ENCODE measurements at places on chromosomes 6 and 20.

DNA sequence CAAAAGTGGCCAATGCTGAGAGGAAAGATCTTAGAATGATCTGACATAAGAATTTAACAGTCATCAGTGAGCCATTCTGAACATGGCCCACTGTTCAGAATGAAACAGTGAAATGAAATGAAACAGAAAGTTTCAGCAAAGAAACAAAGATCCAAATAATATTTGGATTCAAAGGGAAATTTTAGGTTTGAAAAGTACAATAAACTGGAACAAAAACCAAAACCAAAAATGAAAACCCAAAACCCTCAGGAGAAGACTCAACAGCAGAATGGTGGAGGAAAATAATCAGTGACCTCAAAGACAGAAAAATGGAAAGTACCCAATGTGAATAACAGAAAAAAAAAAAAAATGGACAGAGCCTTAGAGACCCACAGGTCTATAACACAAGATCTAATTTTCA lies 66.1 kb upstream of the EMILIN3 start:
- DNase-seq: no peak

GRCh38 chr6:25556516-25556915 lies 95.5 kb upstream of the SCGN start:
- peak; percentile 83 for DNase-seq

DNA sequence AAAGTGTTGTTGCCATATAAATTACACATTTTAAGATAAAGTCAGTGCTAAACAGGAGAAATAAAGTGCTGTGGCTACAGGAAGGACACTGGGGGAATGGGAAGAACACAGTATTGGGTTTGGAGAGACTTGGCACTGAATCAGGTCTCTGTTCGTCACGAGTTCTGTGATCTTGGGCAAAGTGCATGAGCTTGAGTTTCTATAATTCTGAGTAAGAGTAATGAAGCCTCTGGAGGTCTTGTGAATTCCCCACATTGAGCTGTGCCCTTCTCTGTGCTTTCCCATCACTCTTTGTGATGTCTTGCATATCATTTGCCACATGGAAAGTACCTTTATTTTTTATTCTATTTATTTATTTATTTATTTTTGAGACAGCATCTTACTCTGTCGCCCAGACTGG lies 16.8 kb upstream of the EEF1A1 start:
- no peak for DNase-seq

- DNase-seq: peak; percentile 58
These were observed 45.3 kb upstream of the COL21A1 start for GRCh38 chr6:56292505-56293181.

DNA sequence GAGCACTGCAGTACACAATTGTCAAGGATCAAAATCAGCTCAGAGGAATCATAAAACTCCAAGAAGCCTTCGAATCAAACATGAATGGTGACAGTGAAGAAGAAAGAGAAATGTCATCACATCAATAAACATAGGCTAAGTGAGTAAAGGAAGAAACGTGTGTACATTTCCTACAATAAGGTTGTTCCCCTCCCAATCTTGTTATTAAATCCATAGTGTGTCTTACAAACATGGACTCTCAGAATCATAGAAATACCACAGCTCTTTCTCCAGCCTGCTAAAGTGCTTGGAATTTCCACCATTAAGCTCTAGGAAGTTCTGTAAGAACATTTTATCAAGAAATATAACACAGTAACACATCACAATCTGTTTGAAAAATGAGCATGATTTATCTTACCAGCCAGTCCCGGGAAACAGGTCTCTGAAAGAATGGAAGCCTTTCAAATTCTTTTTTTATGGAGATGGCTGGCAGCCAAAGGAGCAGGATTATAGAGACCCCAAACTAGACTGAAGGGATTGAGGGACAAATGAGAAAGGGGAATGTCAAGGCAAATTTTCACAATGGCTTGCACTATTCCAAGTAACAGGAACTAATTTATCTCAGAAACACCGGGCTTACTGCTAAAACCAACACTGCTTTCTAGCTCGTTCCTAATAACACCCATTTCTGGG lies 4.5 kb upstream of the TNFAIP3 start:
- DNase-seq: no peak

- DNase-seq: peak; percentile 12
These were observed 162.0 kb downstream of the BTBD9 start for GRCh38 chr6:38477680-38478260.

DNA sequence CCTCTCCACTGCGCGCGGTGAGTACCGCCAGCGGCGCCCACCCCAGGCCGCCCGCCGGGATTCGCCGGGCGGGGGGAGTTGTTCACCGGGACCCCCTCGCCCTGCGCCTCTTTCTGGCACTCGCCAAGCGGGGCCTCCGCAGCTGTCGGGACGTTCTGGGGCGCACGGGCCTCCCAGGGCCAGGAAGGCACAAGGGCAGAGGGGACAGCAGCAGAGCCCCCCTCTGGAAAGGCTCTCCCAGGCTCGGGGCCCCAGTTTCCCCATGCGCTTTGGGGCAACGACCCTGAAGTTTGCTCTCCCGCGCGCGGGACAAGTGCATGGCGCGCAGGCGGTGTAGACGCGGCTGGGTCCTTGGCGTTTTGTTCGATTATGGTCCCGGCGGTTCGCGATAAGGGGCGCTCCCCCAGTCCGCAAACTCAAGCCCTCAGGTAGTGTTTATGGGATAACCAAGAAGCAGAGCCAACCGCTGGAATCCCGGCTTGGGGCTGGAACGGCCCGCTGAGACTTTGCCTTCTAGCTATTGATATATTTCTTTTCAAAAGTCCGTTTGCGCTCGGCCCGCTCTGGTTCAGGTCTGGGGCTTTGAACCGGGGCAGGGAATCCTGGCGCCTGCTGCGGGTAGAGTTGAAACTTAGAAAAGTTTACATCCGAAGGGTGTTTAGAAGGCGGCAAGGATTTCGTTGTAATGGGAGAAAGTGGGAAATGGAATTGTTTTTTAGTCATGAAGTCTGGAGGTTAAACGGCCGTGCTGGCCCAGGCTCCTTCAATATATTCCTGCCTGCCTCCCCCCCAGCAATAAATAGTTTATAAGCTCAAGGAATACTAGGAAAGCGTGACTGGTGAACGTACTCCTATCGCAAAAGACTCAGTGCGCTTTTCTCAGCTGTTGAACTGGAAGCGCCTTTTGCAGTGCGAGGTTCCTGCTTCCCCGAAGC lies 595 bp downstream of the EYA2 start:
- DNase-seq: no peak

- DNase-seq: no peak
These were observed 397.1 kb downstream of the ARHGAP18 start for GRCh38 chr6:129312880-129313279.

DNA sequence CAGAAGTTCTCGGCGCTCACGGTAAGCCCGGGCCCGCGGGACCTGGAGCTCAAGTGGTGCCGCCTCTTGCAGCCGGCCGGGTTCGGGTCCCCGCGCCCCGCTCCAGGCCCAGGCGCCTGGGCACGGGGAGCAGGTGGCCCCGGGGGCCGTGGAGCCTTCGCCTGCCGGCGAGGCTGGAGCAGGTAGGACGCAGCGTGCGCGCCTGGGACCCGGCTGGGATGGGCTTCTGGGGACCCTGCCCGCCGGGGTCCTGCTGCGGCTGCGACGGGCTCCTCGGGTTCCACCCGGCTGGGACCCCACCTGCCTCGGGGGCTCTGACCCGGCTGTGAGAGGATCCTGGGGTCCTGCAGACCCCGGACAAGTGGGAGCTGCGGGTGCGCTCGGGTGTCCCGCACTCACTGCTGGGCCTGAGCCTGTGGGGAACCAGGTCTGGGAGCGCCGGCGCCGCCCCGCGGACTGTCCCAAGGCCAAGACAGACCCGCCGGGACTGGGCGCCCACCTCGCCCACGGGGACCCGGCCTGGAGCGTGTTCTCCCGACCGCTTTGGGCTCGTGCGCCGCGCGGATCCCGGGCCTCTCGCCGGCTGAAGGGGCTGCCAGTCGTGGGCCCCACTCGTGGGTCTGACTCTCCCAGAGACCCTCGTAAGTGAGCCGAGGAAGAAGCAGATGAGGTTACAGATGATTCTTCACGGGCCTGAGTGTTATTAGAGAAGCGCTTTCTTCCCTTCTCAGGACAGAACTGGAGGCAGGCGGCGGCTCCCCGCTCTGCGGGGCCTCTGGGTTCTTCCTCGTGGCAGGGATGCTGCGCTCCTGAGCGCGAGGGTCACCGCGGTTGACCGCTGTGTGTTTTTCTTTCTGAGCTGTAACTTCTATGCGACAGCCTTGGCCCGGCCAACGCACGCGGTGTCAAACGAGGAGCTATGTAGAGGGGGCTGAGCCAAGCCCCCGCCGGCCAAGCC lies 729 bp downstream of the SMOC2 start:
- DNase-seq: no peak

- DNase-seq: no peak
These were observed 187.3 kb upstream of the MCHR2 start for GRCh38 chr6:100181309-100181708.

GRCh38 chr6:148388521-148388920 lies 45.9 kb downstream of the SASH1 start:
- peak; percentile 41 for DNase-seq

DNA sequence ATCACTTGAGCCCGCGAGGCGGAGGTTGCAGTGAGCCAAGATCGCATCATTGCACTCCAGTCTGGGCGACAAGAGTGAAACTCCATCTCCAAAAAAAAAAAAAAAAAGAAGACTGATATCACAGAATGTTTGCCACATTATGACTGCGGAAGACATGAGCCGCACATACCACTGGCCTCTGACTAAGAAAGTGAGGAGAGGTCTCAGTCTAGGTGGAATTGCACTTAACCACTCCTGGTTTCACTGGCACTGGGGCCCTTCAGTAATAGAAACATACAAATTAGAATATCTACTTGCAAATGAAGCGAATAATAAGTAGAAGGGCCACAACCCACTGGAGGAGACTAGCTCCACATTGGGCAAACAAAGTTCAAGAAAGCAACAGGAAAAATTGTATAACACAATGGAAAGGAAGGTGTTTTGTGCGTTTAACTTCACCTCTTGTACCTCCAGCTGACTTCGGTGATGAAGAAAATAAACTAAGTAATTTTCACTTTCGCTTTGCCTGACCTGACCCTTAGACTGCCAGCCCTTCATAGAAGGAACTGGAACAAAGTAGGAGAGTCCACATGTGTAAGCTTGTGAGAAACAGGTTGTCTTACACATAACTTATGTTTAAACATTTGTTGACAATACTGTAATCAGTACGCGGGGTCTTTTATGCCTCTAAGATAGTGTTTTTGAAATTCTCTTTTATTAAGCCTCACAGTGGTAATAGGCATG lies 147.5 kb upstream of the TSHZ2 start:
- no peak for DNase-seq
